Smooth muscle cell of the pulmonary artery (primary cell): ENCODE measurements at places on chromosomes 5 and 9. TPM values are rescaled to one million over a fixed set of nuclear protein-coding genes. Genes with fewer than 3 reads are reported as not detected.

NEURL1B gene
- total RNA-seq: 2.1 and 11.3 TPM in 2 replicates

PDE8B gene
- total RNA-seq: 0.40 and 0.46 TPM in 2 replicates

CKMT2 gene
- total RNA-seq: 15.1 and 18.6 TPM in 2 replicates

AK8 gene
- 0.39 and 0.53 TPM in 2 replicates for total RNA-seq

KCTD16 gene
- total RNA-seq: 4.6 and 8.4 TPM in 2 replicates

TMEM174 gene
- total RNA-seq: not detected in 2 replicates

GRM6 gene
- total RNA-seq: not detected in 2 replicates

SURF4 gene
- total RNA-seq: 465 and 567 TPM in 2 replicates

PCDHGB5 gene
- 34.3 and 47.0 TPM in 2 replicates for total RNA-seq

SSNA1 gene
- 42.6 and 53.3 TPM in 2 replicates for total RNA-seq

KCNMB1 gene
- total RNA-seq: 0.07 and 0.39 TPM in 2 replicates

FAM169A gene
- 0.13 and 0.36 TPM in 2 replicates for total RNA-seq

GFRA3 gene
- total RNA-seq: 0.03 TPM in 1 of 2 replicates, not detected in the other

SPINK4 gene
- total RNA-seq: 0.91 TPM in 1 of 2 replicates, not detected in the other

CTNNA1 gene
- total RNA-seq: 413 and 447 TPM in 2 replicates

PTTG1 gene
- 12.8 and 48.7 TPM in 2 replicates for total RNA-seq

PGM5 gene
- 16.3 and 33.3 TPM in 2 replicates for total RNA-seq

SOX30 gene
- not detected in 2 replicates for total RNA-seq

NKD2 gene
- total RNA-seq: 0.50 and 3.5 TPM in 2 replicates

TMEM8B gene
- 7.0 and 8.5 TPM in 2 replicates for total RNA-seq

SLC34A3 gene
- not detected in 2 replicates for total RNA-seq

CDKN2B-AS1 gene
- 1.3 and 1.8 TPM in 2 replicates for total RNA-seq

SPIN1 gene
- 104 and 128 TPM in 2 replicates for total RNA-seq

IRGM gene
- 0.13 TPM in 1 of 2 replicates, not detected in the other for total RNA-seq

IER5L gene
- 58.8 and 71.8 TPM in 2 replicates for total RNA-seq

RLN2 gene
- total RNA-seq: not detected in 2 replicates

SPINK13 gene
- not detected in 2 replicates for total RNA-seq

SYNPO gene
- total RNA-seq: 62.4 and 94.2 TPM in 2 replicates

PCDHGA2 gene
- total RNA-seq: 2.8 and 4.2 TPM in 2 replicates

TXNDC8 gene
- total RNA-seq: not detected in 2 replicates

DBH gene
- not detected in 2 replicates for total RNA-seq

NCS1 gene
- 45.8 and 91.2 TPM in 2 replicates for total RNA-seq

MSX2 gene
- 0.83 and 3.8 TPM in 2 replicates for total RNA-seq

PDLIM7 gene
- total RNA-seq: 146 and 192 TPM in 2 replicates

FLT4 gene
- 0.03 and 0.33 TPM in 2 replicates for total RNA-seq

IL3 gene
- not detected in 2 replicates for total RNA-seq

HACD4 gene
- 2.0 and 5.0 TPM in 2 replicates for total RNA-seq

CER1 gene
- total RNA-seq: not detected in 2 replicates

PCDHB1 gene
- total RNA-seq: not detected in 2 replicates

CFAP90 gene
- total RNA-seq: not detected in 2 replicates

GABRA1 gene
- 0.17 TPM in 1 of 2 replicates, not detected in the other for total RNA-seq

MZB1 gene
- total RNA-seq: not detected in 2 replicates

HABP4 gene
- 12.1 and 15.8 TPM in 2 replicates for total RNA-seq

PCSK5 gene
- total RNA-seq: 9.9 and 13.1 TPM in 2 replicates

CORO2A gene
- total RNA-seq: 0.26 and 0.73 TPM in 2 replicates

RNF145 gene
- 78.3 and 90.6 TPM in 2 replicates for total RNA-seq

RPL12 gene
- total RNA-seq: 754 and 768 TPM in 2 replicates

ORM2 gene
- not detected in 2 replicates for total RNA-seq

PCDHA7 gene
- 1.4 and 1.7 TPM in 2 replicates for total RNA-seq

CDC20B gene
- 0.07 TPM in 1 of 2 replicates, not detected in the other for total RNA-seq
